ENCODE measurements at places on chromosomes 6 and 20.

DNA sequence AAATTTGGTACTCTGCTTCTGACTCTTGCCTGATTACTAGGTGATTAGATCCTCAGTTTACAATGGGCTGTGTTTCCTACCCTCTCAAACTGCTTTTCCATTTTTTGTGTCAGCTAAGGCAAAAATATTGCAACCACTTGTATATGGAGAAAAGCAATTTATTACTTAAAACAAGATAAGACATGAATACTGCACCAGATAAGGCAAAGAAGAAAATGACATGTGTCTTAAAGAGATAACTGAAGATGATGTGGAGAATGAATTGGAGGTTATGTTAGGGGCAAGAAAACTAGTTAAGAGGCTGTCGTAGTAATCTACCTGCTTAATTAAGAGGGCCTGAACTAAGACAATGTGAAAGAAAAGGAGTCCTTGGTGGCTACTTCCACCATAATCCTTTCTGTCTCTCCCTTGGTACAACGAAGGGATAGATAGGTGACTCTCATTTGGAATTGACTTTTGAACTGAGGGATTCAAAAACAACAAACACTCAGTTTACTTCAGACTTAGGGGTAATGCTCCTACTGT is 16.3 kb upstream of the REV3L start:
- no peak for DNase-seq

- DNase-seq: no peak
These were observed 126.1 kb upstream of the RPS6KA2 start for GRCh38 chr6:166752928-166753721.

DNA sequence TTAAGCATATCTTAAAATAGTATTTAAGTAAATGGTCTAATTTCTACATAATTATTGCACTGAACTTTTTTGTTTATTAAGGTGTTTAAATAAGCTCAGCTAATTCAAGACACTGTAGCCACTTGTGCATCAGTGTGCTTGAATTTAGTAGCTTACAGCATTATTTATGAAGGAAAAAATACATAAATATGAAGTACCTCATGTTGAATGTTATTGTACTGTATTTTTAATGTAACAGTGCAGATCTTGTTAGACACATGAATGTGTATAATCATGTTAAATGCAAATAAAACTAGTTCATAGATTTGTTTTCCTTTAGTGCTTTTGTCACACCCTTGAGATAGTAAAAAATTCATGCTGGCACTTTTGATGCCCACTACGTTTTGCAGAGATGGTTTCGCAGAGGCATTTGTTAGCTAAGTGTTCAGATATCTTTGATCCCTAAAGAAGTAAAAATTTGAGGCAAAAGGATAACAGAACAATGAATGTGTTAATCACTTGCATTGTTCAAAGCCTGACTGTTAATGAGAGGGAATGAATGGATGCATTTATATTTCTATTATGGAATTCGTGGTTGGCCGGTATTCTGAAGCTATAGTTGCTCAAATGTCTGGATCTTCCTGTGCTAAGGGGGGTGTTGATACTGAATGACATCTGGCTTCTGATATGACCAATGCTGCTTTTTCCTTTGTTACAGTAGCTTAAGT is 8.8 kb downstream of the BTBD3 start:
- no peak for DNase-seq

- DNase-seq: no peak
These were observed 96.6 kb downstream of the EPB41L2 start for GRCh38 chr6:130966344-130966980.
